ENCODE measurements at places on chromosomes 12 and 14. TPM values are rescaled to one million over a fixed set of nuclear protein-coding genes. Genes with fewer than 3 reads are reported as not detected.

Gene ESRRB
- 0.54 TPM for total RNA-seq

Gene CLEC14A
- 0.59 TPM for total RNA-seq

Gene C3AR1
- not detected for total RNA-seq

Gene LHX5
- 0.73 TPM for total RNA-seq

Gene FOXA1
- total RNA-seq, result 51.4 TPM

Gene INTS13
- 65.1 TPM for total RNA-seq

Gene CFAP54
- total RNA-seq, result 0.99 TPM

Gene KRT74
- total RNA-seq, result not detected

Gene CACNA1C
- total RNA-seq, result 1.4 TPM

Gene AQP6
- 0.20 TPM for total RNA-seq

Gene NUAK1
- total RNA-seq, result 14.0 TPM

Gene LRRC10
- total RNA-seq, result not detected

Gene CLEC4A
- 0.38 TPM for total RNA-seq

Gene SERPINA10
- total RNA-seq, result not detected

Gene LRIG3
- 324 TPM for total RNA-seq

Gene CLEC4D
- not detected for total RNA-seq

Gene TRIM9
- total RNA-seq, result 4.5 TPM

Gene MON2
- total RNA-seq, result 42.3 TPM

Gene WNT1
- not detected for total RNA-seq

Gene DLK1
- 219 TPM for total RNA-seq

Gene TMEM253
- 0.38 TPM for total RNA-seq

Gene KLRB1
- not detected for total RNA-seq

Gene ARHGDIB
- total RNA-seq, result 0.50 TPM

Gene SDS
- total RNA-seq, result not detected

Gene SLC8B1
- total RNA-seq, result 5.5 TPM

Gene TMEM119
- 0.11 TPM for total RNA-seq

Gene FSCB
- not detected for total RNA-seq

Gene SLC17A8
- total RNA-seq, result 0.40 TPM

Gene RBP5
- total RNA-seq, result 27.3 TPM

Gene ZBTB1
- 31.0 TPM for total RNA-seq

Gene TCL1A
- total RNA-seq, result 1.8 TPM

Gene TEX22
- 3.5 TPM for total RNA-seq

Gene DBX2
- not detected for total RNA-seq

Gene PLEKHD1
- total RNA-seq, result 0.08 TPM

Gene RNASE1
- 10.3 TPM for total RNA-seq

Gene ETFRF1
- 21.4 TPM for total RNA-seq

Gene PLA2G1B
- total RNA-seq, result not detected

Gene CIDEB
- 1.8 TPM for total RNA-seq

Gene EPYC
- total RNA-seq, result not detected

Gene CCDC177
- total RNA-seq, result 4.0 TPM

Gene RITA1
- total RNA-seq, result 18.3 TPM

Gene IRAK3
- total RNA-seq, result 0.53 TPM

Gene SERPINA6
- total RNA-seq, result not detected

Gene BATF
- not detected for total RNA-seq

Gene C14orf132
- 12.3 TPM for total RNA-seq

Gene LRRC43
- total RNA-seq, result 2.9 TPM

Gene LMO3
- total RNA-seq, result 1.3 TPM

Gene SALL2
- 78.9 TPM for total RNA-seq

Gene SVOP
- not detected for total RNA-seq

Gene HNF1A
- total RNA-seq, result not detected

Gene MRPS35
- total RNA-seq, result 69.4 TPM

Gene ASIC1
- total RNA-seq, result 2.6 TPM

Gene PPP1R1A
- total RNA-seq, result 12.5 TPM

Gene KLHDC1
- total RNA-seq, result 0.44 TPM

Gene IL31
- not detected for total RNA-seq

Gene LIN7A
- 27.2 TPM for total RNA-seq

Gene USP44
- 8.7 TPM for total RNA-seq

Gene KRT2
- not detected for total RNA-seq

Measured in endodermal cell (in vitro differentiated cells).